CD4-positive, alpha-beta T cell treated with Interleukin-6 for 4 hours (primary cell): ENCODE measurements at places on chromosomes 16 and 17.

DNA sequence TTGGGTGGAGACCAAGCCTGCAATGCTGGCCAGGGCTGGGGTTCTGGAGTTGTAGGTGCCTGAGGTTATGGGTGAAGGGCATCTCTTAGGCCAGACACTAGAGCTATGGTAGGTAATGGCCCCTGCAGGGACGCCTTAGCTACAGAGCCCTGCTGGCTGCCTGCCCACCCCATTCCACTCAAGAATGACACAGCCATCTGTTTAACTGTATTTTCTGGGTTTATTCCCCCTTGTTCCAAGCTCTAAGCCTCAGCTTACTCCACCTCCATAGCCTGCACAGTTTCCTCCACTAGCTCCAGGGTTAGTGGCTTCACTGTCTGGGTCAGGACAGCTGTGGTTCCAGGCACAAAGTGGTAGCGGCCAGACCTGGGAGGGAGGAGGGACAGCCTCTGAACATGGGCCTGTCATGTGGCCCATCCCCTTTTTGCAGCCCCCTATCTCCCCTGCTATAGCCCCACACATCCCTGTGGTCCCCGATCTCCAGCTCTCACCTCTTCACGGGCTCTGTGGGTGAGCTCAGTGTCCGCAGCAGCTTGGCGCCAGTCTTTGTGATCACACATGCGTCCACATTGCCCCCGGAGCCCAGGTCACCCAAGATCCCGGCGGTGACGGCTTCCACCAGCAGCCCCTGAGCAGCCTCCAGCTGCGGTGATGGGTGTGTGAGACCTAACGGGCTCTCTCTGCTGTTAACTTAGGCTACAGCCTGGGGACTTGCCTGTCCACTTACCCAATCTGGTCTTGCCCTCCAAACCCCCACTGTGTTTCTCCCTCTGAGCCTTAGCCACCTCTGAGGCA is 2.1 kb downstream of the PSMB10 start:
- no peak for DNase-seq

DNA sequence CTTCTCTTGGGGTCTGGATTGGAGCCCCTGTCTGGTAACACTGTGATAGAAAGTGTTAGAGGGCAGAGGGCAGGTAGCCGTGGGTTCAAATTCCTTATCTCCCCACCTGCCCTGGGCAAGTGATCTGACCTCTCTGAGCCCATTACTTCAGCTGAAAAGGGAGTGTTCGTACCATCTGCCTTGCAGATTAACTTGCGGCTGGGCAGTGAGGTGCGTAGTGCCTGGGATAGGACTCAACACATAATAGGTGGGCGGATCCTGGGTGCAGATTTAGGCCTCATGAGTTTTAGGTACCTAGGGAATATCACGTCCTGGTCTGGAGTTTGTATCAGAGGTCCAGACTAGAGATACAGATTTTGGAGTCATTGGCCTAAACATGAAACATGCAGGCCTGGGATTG is 329.6 kb downstream of the CPPED1 start:
- DNase-seq, result no peak

- DNase-seq, result no peak
Measured at GRCh38 chr16:55700961-55701360, 45.2 kb downstream of the SLC6A2 start.

- DNase-seq, result no peak
Measured at GRCh38 chr17:80577876-80578570, 33.4 kb downstream of the RPTOR start.

GRCh38 chr17:21678393-21679081 is 13.8 kb upstream of the KCNJ18 start:
- no peak for DNase-seq

DNA sequence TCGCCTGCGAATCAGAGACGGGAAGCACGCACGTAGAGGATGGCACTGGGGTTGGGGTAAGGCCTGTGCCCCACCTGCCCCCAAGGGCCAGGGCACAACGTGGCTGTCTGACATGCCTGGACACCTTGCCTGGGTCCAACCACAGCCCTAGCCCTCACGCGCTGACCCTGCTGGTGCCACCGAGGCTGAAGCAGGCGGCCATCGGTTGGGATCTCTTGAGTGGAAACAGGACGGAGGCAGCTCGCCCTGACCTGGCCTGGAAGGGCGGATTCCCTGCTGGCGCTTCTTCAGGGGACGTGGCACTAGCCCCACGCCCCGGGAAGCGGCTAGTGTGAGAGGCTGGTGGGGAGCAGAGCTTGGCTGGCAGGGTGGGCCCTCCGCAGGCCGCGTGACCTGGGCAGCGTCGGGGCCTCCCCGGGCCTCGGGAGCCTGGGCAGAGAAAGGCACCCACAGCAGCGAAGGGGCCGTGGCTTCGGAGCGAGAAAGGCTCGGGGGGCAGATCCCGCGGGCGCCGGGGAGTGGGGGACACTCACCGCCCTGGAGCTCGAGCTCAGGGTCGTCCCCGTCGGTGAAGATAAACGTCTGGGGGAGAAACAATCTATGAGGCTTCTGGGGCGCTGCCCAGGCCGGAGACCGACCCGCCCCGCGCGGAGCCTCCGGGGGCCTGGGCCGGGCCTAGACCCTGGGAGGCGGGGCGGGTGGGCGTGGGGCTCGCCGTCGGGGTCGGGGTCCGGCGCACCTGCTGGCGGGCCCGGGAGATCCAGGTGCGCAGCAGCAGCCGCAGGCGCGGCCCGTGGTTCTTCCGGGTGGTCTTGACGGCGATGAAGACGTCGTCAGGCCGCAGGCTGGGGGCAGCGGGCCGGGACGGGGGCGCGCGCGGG is 610 bp downstream of the RFNG start:
- no peak for DNase-seq

DNA sequence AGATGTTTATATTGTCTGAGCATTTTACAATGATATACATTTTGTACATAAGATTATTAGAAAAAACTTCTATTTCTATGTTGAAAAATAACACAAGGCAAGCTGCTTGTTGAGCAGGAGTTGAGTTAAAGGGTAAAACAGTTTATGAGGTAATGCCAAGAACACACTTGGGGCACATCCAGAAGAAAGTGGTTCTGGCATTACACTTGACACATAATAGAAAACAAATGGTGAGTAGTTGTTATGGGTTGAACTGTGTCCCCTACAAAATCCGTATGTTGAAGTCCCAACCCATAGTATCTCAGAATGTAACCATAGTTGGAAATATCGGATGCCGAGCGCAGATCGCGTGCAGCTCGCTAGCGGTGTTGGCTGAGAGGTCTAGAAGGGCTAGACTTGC is 354.3 kb upstream of the GOT2 start:
- DNase-seq, result no peak

DNA sequence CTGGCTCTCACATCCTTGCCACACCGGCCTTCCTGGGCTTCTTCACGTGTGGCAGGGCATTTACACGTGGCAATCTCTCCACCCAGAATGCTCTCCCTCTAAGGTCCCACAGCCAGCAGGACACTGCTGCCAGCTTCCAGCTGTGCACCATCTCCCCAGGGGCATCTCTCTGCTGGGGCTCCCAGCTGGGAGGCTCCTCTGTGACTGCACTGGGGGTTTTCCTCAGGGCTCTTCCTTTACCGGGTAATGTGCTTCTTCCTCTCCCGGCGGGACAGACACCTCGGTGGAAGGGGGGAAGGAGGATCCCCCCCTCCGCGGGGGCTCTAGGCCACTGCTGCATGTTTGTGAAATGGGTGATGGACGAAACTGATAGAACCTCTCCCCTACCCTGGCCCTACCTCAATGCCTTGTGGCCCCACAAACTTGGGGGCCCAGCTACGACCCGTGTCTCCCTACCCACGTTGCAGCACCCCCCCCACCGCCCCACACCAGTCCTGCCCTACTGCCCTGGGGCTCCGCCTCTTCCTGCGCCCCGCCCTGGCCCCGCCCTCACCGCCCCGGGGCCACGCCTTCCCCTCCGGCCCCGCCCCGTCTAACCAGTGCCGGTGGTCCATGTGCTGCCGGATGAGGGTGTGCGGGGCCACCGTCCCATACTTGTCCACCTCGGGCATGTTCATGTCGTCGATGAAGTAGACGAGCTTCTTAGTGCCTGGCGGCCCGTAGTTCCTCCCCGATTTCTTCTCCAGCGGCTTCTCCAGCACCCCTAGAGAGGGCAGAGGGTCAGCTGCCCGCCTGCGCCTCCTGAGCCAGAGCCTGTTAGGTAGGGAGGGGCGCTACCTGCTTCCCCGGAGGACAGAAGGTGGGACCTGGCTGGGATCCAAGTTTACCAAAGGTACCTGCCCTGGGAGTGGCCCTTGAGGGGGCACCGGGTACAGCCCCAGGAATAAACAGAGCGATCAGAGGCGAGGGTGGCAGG is 92.6 kb downstream of the DNAH17 start:
- peak; percentile 61 for DNase-seq

DNA sequence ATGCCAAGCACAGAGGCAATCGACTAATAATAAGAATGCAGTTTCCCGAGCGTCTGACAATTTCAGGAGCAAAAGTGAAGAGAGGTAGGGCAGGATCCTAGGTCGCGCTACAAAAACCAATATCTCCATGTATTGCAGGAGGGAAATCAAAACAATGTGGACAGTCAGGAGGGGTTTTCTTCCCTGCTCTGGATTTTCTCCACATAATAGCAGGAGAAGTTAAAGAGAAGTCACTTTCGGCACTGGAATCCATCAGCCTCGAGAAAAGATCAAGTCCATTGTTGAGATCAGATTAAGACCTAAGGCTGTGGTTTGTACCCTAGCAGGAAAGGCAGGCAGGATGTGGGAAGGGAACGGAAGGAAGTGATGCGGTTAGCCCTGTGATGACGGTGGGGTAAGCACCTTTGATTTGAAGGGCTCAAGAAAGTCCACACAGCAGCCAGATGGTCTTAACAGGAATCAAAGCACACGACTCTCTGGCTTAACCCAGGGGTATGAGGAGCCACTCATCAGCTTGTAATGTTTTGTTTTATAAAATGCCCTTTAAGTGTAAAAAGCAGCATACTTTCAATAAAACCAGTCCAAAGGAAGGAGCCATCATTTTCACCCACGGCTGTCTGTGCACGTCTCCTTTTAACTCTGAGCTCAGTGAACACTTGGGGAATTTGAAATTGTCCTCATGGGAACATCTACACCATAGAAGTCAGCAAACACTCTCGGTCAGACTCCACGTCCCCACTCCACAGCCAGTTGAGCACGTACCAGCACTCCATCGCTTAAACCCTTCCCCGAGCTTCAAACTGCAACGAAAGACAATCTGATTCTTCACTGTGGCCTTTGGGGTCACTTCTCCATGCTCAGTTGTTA is 15.8 kb upstream of the AKTIP start:
- peak; percentile 67 for DNase-seq

DNA sequence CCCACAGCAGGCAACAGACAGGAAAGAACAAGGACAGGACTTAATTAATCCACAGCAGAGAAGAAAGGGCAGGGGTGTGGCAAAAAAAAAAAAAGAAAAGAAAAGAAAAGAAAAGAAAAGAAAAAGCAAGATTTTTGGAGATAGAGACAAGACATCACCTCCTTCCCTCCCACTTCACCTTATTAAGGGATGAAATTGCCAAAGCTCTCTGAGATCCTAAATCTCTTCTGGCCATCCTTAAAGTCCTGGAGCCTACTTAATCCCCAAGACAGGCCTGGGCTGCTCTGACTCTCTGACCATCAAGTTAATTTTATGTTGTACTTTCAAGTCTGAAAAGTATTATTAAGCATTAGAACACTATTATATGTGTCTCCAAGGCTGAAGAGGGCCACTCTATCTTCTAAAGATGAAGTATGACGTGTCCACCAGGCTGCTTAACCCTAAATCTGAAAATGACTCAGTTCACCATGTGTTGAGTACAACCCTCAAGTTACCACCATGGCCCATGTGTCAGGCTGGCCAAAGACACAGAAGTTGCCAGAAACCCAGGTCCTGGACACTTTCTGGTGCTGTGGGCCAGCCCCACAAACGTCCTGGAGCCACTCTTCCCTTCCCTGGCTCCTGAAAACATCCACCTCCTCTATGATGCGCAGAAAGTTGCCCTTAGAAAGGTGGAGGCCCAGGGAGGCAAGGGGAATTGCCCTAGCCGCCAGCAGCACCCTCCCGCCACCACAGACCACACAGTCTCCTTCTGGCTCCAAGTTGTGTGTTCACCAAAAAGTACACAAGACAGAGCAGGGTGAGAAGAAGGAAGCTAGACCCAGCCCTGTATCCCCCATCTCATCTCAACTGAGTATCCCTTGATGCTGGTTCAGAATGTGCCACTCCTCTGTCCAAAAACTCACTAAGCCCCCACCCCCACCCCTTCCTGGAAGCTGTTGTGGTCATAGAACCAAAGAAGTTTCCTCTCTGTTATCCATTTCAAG is 2.7 kb downstream of the SOCS1 start:
- DNase-seq, result peak; percentile 50

- no peak for DNase-seq
Measured at GRCh38 chr16:71631776-71632175, 5.8 kb downstream of the MARVELD3 start.
